HCEC 1CT (cell line): ENCODE measurements at places on chromosomes 16 and 17.

GRCh38 chr17:69084911-69085310 lies 24.2 kb upstream of the ABCA9 start:
- no peak for DNase-seq

GRCh38 chr17:78739331-78739931 lies 42.6 kb downstream of the CYTH1 start:
- no peak for DNase-seq

- DNase-seq, result no peak
These were observed 53.3 kb upstream of the DLX4 start for GRCh38 chr17:49915670-49916069.

GRCh38 chr17:48600244-48601098 lies 4.3 kb downstream of the HOXB6 start:
- no peak for DNase-seq

- no peak for DNase-seq
These were observed 12.5 kb downstream of the GSE1 start for GRCh38 chr16:85625485-85626117.

- DNase-seq, result no peak
These were observed 2.1 kb upstream of the MAF start for GRCh38 chr16:79602628-79603014.

GRCh38 chr17:3892095-3892998 lies 506 bp downstream of the CAMKK1 start:
- DNase-seq, result peak; percentile 32

DNA sequence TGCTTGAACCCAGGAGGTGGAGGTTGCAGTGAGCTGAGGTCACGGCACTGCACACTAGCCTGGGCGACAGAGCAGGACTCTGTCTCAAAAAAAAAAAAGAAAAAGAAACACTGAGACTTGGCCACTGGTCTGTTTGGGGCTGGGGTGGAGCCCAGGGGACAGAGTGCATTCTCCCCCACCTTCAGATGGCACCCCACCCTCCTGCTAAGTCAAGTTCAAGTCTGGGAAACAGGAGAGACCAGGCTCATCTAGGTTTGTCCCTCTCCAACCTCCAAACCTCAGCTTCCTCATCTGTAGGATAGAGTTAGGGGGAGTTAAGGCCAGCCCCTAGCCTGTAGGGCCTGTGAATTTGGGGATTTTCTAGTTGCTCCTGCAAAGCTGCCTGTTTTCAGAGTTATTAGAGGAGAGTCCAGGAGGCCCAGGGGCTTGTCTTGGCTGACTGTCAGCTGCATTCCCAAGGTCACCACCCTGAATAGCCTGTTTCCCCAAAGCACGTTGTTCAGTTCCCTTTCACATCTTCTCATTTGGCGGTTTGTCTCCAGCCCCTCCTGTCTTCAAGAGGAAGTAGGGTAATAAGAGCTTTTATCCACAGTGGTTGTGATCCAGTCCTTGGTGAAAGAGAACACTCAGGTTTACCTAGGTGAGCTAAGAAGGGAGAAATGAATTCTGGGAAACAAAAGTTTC lies 2.2 kb downstream of the MT3 start:
- DNase-seq, result no peak

DNA sequence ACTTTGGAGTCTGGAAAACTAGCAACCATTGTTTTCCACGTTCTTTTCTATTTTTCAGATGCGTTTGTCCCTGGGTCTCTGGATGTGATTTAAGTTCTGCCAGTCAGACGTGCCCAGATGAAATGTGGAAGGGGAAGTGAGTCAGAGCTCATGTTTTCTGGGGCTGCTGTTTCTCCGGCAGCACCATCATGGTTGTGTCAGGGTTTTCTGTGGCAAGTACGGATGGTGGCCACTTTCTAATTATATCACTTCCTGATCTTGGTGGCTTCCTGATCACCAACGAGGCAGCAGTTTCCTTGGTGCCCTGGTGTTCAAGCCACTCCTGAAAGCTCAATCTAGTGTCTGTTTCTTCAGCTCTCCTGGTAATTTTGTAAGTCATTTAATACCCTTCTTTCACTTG lies 31.4 kb upstream of the PMFBP1 start:
- peak; percentile 58 for DNase-seq

- no peak for DNase-seq
These were observed 2.5 kb downstream of the SMIM5 start for GRCh38 chr17:75635610-75636202.

DNA sequence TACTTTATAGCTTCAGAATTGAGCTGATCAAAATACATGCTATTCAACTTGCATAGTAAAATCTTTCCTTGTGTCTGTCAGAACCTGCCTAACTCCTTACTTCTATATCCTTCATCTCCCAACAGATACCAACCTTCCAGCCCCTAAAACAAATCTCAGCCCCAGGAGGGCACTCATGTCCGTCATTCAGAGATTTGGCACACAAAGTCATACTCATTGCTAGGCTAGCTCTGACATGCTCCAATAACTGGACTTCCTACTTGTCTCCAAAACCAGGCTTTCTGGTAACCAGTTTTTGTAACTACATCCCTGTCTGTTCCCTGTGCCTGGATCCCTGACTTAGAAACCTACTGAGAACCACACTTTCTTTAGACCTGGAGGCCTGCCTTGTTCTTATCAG lies 37.5 kb upstream of the DHX40 start:
- DNase-seq, result no peak

DNA sequence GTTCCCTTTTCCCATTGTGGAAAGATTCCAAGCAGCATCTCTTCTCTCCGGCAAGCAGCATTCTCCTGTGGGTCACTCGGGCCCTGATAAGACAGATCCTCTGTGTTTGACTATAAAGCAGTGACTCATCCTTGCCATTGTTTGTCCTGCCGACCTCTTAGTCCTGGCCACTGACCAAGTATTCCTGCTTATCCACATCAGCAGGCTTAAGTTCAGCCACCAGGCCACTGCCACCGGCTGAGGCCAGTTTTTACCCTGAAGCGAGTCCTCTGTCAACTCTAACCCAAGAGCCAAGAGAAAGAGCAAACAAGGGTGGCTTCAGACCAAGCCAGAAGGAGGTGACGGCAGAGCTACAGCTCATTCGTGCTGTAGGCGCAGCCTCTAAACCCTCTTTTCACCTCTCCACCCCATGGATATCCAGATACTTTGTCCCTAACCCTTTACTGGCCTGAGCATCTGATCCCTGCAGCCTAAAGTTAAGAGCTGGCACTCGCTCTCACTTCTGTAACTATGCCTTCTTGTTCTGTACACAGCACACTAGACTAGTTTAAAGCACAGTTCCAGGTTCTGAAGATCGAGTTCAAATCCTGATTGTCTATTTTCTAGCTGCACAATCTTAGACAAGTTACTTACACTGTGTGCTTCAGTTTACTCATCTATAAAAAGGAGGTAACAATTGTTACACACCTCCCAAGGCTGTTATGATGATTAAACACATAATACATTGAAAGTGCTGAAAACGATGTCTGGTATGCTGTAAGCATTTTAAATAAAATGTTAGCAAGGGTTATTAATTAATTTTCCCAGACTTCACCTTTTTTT lies 31.0 kb downstream of the SOX9 start:
- DNase-seq, result peak; percentile 13

DNA sequence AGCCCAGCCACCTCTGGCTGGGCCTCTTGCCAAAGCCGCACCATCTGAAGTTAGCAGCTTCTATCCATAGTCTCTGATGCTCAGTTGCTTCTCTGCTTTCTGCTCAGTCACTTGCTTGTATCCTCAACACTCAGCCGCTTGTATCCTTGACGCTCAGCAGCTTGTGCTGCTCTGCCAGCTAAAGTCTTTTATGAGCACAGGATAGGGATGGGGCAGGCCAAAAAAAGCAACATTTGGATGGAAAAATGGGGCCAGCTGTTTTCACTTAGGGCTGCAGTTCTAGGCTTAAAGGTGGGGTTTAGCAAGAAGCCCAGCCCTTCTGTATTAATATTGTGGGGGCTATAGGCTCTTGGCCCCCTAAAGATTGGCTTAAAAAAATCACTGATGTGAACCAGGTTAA lies 739.4 kb downstream of the CDH8 start:
- DNase-seq, result no peak

GRCh38 chr17:69457603-69458002 lies 43.1 kb downstream of the MAP2K6 start:
- no peak for DNase-seq

GRCh38 chr16:70390774-70391173 lies 44.1 kb downstream of the DDX19A start:
- no peak for DNase-seq

GRCh38 chr17:76527430-76528111 lies 9.9 kb downstream of the CYGB start:
- peak; percentile 87 for DNase-seq

GRCh38 chr16:53773150-53773846 lies 69.3 kb downstream of the FTO start:
- DNase-seq, result peak; percentile 73

DNA sequence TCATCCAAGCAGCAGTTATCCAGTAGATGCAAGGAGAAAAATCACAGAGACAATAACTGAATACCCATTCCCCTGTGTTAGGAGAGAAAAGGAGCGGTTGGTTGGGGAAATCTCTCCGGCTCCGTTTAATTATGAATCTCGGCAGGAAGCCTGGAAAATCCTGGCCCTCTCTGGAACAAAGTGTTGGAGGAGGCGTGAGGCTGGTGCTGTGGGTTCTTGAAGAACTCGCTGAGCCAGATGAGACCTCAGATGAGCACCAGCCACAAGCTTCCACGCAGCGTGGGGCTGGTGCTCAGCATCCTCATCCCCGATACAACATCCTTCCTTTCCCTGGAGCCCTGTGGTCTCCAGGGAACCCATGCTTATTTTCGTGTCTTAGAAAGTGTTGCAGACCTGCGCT lies 39.7 kb downstream of the CACNG4 start:
- DNase-seq, result no peak

DNA sequence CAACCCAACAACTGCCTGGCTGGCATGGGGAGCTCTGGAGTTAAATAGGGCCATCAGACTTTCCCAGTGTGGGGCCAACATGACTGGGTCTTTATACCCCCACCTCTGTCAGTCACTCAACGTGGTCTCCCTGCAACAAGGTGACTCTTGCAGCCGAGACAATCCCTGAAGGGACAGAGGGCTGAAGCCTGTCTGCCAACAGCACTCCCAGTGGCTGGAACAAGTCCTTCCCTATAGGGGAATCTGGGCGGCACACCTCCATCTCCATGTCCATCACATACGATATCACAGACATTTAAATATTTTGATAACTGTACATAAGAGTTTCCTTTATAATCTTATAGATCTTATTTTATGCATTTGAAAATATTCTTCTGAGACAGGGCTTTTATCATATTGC lies 4.8 kb upstream of the MAPT start:
- no peak for DNase-seq

DNA sequence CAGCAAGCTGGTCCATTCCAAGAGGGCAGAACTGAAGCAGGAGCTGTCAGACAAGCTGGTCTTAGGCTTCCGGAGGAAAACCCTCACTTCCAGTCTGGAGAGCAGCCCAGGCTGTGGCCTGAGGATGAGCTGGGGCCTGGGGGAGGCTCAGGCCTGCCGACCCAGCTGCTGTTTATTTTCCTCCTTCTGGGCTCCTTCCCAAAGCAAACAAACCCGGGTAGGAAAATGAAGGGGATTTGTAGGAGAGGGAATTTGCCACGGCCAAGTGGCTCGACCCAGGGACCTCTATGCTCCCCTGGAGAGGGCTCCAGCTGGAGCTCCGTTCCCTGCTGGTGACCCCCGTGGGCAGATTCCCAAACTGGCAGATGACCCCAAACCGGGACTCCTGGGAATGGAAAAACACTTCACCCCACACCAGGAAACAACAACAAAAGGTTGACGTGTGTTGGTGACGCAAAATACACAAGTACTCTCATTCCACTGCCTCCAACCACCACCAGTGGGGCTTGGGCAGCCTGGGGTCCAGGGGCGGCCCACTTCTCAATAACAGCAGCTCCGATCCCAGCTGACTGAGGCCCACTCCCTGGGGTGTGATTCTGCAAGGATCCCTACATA lies 8.8 kb downstream of the JUP start:
- peak; percentile 93 for DNase-seq

- DNase-seq, result no peak
These were observed 91.5 kb upstream of the TMEM97 start for GRCh38 chr17:28227316-28228108.

- no peak for DNase-seq
These were observed 45.1 kb downstream of the WDR45B start for GRCh38 chr17:82602986-82603710.

GRCh38 chr16:72271699-72272240 lies 99.8 kb upstream of the PMFBP1 start:
- DNase-seq, result no peak

GRCh38 chr17:15091825-15092224 lies 173.3 kb downstream of the PMP22 start:
- no peak for DNase-seq

- no peak for DNase-seq
These were observed 17.2 kb downstream of the CORO7 start for GRCh38 chr16:4399001-4399730.

- no peak for DNase-seq
These were observed 1.9 kb downstream of the PRSS54 start for GRCh38 chr16:58292886-58293285.
